CD4-positive, alpha-beta T cell treated with Interleukin-17A for 4 hours (primary cell): ENCODE measurements at places on chromosomes 2 and 18.
A peak's percentile ranks its signal among the peaks of the same experiment; 100 is the strongest.

DNA sequence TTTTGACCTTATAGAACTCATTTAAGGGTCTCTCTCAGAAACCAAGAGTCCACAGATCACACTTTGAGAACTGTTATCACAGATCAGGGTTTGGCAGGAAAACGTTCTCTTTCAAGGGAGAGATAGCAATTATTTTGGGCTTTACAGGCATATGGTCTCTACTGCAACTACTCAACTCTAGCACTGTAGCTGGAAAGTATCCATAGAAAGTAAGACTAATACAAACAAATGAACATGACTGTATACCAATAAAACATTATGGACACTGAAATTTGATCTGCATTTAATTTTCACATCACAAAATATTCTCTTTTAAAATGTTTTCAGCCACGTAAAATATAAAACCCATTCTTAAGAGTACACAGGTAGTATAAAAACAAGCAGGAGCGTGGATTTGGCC lies 100.5 kb downstream of the TRIP12 start:
- DNase-seq: no peak

- DNase-seq: no peak
Measured at GRCh38 chr2:206452242-206452641, 8.9 kb downstream of the ADAM23 start.

GRCh38 chr2:160489111-160489510 lies 4.5 kb downstream of the RBMS1 start:
- no peak for DNase-seq

DNA sequence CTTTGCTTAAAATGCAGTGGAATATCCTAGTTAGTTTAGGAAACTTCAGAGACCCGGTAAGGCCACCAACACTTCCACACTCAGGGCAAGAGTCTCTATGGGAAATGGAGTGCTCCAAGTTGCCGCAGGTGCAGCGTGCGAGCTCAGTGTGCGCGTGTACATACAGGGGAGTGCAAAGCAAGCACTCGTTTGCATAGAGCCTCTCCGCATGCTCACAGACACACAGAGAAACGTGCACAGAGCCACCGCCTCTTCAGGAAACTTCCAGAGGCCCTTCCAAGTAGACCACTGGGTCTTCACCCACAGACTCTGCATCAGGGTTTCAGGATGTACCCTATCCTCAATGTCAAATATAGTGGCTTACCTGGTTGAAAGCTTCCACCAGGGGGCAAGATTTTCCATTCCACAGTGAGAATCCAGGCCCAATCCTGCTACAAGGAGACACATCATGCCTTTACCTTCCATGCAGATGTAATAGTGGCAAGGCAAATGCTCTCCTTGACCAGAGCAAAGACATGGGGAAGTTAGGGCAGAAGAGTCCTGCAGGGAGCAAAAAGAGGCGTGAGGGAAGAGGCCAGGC lies 513.0 kb upstream of the MYT1L start:
- no peak for DNase-seq

DNA sequence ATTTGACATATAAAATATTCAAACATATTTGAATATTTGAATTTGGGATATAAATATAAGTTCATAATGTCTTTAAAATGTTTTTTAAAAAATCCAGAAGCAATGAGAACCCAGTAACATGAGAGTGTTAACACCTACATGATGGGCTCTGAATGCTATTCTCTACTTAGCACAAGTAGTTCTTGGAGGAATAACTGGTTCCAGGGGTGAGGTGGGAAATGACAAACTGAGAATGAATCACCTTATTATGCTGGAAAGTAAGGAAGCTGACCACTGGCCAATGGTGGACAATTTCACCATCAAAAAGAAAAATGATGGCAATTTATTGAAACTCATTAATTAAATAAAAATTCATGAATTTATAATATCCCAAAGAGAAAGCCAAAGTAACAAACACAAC lies 79.6 kb upstream of the NABP1 start:
- no peak for DNase-seq

- no peak for DNase-seq
Measured at GRCh38 chr2:118242216-118242615, 153.9 kb downstream of the INSIG2 start.

- DNase-seq: no peak
Measured at GRCh38 chr18:43572163-43572562, 294.9 kb upstream of the SYT4 start.

DNA sequence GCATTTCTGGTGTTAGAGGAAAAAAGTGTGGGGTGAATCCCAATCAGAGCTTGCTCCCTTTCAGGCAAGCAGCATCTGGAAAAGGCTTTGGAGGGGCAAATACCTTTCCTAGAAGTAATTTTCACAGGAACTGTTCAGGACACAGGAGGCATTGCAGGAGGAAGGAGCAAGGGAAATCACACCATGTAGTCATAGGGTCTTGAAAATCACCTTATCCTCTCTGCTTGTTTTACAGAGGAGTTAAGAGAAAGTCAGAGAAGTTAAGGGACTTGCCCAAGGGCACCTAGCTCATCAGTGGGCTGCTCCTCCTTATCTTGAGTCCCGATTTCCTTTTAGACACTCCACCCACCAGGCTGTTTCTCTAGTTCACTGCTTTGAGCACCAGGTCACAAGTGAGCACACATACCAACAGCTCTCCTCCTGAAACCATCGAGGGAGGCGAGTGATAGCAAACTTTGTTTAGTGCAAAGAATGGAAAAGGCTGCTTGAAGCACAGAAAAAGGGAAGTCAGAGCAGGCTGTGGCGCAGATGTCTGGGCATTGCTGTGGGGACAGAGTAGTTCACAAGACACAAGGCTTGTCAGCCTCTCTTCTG lies 89.2 kb upstream of the CXCR4 start:
- no peak for DNase-seq

DNA sequence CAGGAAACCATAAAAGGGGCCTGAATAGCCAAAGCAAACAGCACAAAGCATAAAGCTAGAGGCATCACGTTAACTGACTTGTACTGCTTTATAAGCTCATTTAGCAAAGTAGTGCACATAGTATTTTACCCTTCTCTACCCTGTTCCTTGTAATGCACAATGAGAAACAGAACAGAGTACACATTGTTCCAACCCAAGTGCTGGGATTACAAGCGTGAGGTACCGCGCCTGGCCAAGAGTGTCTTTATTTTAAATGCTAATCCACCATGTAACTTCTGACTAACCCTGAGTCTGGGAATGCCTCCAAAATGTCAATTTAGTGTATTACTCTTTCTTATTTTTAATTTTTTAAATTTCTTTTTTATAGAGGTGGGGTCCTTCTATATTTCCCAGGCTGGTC lies 46.4 kb upstream of the STON1 start:
- no peak for DNase-seq

- DNase-seq: no peak
Measured at GRCh38 chr18:54961016-54961423, 1.8 kb upstream of the CCDC68 start.

GRCh38 chr2:99072551-99072950 lies 69.0 kb upstream of the C2orf15 start:
- DNase-seq: no peak

- no peak for DNase-seq
Measured at GRCh38 chr2:55809875-55810621, 113.5 kb downstream of the EFEMP1 start.

DNA sequence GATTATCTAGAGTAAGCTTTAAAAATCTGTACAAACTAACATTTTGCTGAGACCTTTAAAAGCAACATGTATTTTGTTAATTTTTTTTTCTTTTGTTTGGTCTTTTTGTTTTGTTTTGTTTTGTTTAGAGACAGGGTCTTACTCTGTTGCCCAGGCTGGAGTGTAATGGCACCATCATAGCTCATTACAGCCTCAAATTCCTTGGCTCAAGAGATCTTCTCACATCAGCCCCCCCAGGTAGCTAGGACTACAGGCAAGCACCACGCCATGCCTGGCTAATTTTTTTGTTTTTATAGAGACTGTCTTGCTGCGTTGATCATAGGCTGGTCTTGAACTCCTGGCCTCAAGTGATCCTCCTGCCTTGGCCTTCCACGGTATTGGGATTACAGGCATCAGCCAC lies 23.1 kb downstream of the RBBP8 start:
- DNase-seq: no peak

DNA sequence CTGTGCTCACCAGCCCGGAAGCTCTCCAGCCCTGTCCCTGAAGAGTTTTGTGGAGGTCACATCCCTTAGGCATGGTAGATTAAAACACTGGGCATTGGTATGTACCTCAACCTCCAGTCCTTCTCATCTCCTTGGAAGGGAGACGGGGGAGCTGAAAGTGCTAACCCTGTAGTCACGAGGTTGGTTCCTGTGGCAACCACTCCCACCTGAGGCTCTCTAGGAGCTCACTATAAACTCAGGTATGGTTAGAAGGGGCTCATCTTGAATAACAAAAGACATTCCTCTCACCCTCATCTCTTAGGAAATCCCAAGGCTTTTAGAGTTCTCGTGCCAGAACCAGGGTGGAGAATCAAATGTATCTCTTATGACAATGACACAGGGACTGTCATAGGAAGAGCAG lies 43.0 kb upstream of the MGAT4A start:
- peak; percentile 23 for DNase-seq

DNA sequence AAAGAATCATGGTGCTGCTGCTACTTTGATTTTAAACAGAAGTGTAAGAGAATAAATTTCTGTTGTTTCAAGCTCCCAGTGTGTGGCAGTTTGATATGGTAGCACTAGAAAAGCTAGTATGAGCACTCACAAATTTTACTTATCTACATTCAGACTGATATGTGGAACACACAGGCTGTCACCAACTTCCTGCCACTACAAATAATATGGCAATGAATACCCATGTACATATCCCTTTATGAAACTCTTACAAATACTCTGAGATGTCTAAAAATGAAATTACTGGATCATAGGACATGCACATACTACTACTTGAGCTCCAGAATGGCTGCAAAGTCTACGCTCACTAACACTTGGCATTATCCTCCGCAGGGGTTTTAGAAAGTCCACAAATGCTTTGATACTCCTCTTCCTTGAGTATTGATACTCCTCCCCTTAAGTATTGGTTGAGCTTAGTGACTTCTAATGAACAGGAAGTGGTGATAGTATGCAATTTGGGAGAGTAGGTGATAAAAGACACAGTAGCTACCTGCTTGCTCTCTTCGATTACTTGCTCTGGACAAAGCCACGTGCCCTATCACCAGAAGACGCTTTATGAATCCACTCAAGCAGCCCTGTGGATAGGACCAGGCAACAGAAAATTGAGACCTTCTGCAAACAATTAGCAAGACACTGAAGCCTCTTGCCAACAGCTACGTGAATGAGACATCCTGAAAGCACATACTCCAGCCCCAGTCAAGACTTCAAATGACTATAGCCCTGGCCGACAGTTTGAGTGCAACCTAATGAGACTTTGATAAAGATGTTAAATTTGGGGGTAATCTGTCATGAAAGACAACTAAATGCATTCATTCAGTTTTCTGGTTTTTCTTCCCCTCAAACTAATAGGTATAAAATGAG lies 35.4 kb downstream of the FBXO11 start:
- DNase-seq: no peak

- DNase-seq: peak; percentile 34
Measured at GRCh38 chr2:219331560-219332213, 857 bp downstream of the RESP18 start.

- peak; percentile 56 for DNase-seq
Measured at GRCh38 chr2:172472446-172473033, 45.2 kb downstream of the ITGA6 start.

- no peak for DNase-seq
Measured at GRCh38 chr18:26575865-26576217, 27.5 kb upstream of the KCTD1 start.

- no peak for DNase-seq
Measured at GRCh38 chr2:239539776-239540100, 138.9 kb upstream of the HDAC4 start.

DNA sequence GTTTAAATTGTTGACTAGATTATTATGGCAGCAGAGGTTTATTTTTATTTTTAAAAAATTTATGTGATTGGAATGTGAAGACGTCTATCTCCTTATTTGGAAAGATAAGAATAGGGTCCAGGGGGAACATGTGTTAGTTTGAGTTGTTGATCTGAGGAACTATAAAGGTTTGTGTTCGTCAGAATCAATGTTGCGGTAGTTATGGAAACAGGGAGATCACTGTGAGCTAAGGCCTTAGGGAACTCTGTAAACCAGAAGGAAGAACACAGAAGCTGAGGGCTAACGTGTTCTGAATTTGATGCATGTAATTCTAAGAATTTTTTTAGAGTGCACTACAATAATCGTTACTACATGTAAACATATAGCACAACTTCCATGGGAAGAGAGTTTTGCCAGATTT lies 168.5 kb upstream of the ZSWIM2 start:
- no peak for DNase-seq

DNA sequence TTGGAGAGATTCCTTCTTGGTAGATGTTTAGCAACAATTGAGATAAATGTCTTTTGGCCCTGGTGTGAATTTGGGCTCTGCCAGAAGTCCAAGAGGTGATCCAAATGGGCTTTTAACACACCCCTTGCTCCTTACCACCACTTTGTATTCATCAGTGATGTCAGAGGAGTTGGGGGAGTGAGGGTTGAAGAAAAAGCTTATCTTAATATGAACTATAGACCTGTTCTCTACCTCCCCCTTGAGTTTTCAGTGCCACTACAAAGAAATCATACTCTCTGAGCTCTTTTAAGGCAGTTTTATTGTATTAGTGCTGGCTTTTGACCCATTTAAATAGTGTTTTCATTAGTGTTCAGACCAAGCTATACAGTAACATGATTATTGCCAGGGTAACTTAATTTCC lies 229.1 kb downstream of the PHLPP1 start:
- DNase-seq: no peak

DNA sequence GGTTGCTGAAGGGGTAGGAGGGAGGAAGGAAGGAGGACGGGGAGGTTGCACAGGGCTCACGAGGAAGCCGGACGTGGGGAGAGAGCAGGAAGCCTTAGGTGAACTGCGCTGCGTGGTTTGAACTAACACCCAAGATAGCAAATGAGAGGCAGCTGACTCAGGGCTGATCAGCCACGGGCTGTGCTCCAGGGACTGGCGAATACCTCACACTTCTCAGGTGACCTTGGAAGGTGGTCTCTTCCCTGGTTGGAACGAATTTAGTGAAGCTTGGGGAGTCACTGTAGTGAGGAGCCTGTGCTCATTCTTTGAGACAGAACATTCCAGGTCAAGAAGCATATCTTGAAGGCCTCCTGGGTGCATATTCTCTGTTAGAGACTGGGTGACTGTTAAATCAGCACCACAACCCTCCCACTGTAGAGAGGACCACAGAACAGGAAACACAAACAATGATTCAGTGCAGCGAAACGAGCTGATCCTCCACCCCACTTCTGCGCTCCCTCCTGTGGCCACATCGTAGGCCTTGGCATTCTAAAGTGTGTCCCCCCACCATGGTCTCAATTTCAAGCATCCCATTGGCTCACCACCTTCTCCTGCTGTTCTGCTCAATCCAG lies 33.8 kb downstream of the TOGARAM2 start:
- DNase-seq: peak; percentile 86

- no peak for DNase-seq
Measured at GRCh38 chr2:10504370-10504993, 56.4 kb upstream of the ODC1 start.

- DNase-seq: no peak
Measured at GRCh38 chr2:105652014-105652796, 92.5 kb upstream of the NCK2 start.

GRCh38 chr2:215417400-215417951 lies 18.4 kb downstream of the FN1 start:
- DNase-seq: no peak

GRCh38 chr18:13309748-13310670 lies 91.4 kb downstream of the LDLRAD4 start:
- DNase-seq: no peak

GRCh38 chr18:60936101-60936500 lies 397.1 kb upstream of the CDH20 start:
- DNase-seq: no peak
